ENCODE measurements at places on chromosomes 11 and 22.

GRCh38 chr11:69566001-69566400 lies 75.0 kb upstream of the CCND1 start:
- no peaks in the 10 kb centered on the region for H3K36me3 ChIP-seq
- no peaks in the 10 kb centered on the region for H3K27me3 ChIP-seq
- DNase-seq = no peak
- no peak overlapping the region for H3K4me3 ChIP-seq
- H3K4me1 ChIP-seq = no peaks in the 10 kb centered on the region
- H3K27ac ChIP-seq = no peak overlapping the region

DNA sequence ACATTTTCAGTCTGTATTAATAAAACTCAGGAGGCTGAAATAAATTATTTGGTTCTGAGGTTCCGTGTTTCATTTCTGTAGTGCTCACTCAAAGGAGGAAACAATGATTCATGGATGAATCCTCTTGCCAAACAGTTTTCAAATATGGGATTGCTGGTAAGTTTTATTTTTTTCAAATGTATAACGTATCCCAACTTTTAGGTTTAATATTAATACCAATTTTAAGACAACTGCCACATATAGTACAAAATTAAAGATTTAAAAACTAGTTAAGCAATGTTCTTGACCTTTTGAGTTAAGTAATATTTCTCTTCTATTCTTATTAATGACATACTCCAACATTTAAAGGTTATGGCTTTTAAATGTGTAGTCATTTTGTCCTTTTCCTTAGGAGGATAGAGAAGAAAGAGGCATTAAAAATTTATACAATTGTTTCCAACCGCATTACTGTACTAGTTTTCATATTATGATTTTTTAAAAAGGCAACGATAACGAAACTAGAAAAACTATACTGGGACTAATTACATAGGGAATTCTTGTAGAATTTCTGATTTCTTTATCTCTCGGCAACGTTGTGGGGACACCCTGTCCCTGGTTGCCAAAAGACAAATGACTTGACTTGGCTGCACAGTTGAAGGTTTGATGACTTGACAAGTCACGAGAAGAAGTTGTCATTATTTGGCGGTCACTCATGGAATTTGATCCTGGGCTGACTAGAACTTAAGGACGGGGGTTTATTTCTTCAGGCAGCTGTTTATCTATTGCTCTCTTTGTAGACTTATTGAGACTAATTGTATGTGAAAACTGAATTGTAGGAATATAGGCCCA lies 69.1 kb upstream of the ADSL start:
- peaks cover 11% of the 10 kb centered on the region for H3K4me1 ChIP-seq
- no peak for DNase-seq
- H3K36me3 ChIP-seq = peaks cover 36% of the 10 kb centered on the region
- H3K4me3 ChIP-seq = peak overlapping the region; percentile 68

GRCh38 chr11:79471071-79471844 lies 30.4 kb upstream of the TENM4 start:
- no peak overlapping the region for H3K27ac ChIP-seq
- no peaks in the 10 kb centered on the region for H3K36me3 ChIP-seq
- H3K27me3 ChIP-seq = no peaks in the 10 kb centered on the region
- no peaks in the 10 kb centered on the region for H3K4me1 ChIP-seq
- no peak overlapping the region for H3K4me3 ChIP-seq

DNA sequence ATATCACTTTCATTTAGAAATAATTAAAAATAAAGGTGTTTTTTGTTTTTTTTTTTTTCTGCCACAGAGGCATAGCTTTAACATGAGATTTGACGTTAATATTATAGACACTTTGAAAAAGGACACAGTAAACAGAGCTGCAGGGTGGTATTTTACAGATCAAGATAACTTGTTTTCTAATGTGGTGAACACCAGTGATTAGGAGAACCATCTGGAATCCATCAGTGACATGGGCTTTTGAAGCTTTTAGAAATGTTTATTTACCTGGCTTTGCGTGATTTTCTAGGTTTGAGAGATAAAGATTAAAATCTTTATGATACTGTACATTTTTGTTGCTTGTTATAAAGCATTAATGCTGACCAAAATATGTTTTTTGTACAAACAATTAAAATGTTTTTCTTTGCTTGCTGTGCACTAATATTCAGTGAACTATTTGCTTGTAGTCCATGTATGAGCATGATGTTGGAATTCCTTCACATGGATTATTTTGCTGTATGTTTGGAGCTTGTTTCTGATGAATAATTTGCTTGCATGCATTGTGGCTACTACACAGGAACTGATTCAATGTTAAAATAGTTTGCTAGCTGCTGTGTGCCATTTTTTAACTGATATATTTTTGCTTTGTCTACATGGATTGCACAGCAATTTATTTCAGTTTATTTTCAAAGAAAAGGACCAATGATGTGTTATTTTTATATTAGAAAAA lies 352.1 kb upstream of the NARS2 start:
- H3K36me3 ChIP-seq = no peaks in the 10 kb centered on the region
- H3K4me3 ChIP-seq = no peak overlapping the region
- no peaks in the 10 kb centered on the region for H3K27me3 ChIP-seq
- H3K4me1 ChIP-seq = no peaks in the 10 kb centered on the region

DNA sequence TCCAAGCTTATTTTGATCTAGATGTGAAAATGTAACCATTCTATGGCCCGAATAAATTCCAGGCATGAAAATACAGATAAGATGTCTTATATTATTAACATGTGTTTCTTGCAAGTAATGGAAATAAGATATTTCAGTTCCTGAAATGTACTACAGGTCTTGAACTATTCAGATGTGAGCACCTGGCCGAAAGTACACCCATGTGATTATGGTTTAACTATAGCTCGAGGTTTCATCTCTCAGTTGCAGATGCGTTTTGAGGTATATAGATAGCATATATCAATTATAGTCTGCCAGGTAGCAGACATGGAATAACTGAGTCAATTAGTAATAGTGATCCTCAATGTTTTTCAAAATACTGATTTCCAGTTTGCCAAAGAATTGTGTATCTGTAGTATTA lies 68.3 kb downstream of the DDIAS start:
- no peak overlapping the region for H3K4me3 ChIP-seq
- DNase-seq = no peak
- no peak overlapping the region for H3K27ac ChIP-seq
- H3K27me3 ChIP-seq = no peaks in the 10 kb centered on the region
- no peaks in the 10 kb centered on the region for H3K4me1 ChIP-seq
- H3K36me3 ChIP-seq = no peaks in the 10 kb centered on the region

DNA sequence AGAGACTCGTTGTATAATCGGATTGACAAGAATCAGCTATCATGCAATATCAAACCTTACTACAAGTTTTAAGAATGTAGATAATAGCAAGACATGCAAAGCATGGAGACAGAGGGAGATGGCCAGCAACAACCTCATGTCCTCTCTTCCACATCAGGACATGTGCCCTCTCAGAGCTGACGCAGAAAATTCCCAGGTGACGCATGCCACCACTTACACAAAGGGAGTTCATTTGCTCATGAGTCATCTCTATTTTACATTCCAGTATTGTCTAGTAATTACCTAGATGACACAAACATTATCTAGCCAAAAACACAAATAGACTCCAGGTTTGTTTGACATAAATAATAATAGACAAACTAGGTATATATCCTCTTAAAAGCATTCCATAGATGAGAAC lies 38.1 kb upstream of the OPCML start:
- no peak overlapping the region for H3K4me3 ChIP-seq
- H3K27me3 ChIP-seq = no peaks in the 10 kb centered on the region
- H3K4me1 ChIP-seq = no peaks in the 10 kb centered on the region
- no peaks in the 10 kb centered on the region for H3K36me3 ChIP-seq

DNA sequence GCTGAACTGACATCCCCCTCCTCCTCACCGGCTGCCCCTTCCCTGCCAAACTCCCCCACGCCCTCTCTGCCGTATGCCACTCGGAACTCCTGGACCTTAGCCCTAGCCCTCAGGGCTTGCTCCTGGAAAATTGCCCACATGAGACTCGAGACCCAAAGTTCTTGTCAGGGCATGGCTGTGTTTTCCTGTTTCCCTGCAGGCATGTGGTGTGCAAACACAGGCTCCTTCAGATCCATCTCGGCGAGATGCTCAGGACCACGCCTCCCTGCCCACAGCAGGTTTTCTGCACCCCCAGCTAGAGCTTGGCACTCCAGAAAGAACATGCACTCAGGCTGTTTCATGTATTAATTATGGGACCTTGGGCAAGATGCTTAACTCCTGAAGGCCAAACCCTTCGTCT lies 1480.4 kb downstream of the BRD1 start:
- DNase-seq = peak; percentile 29
- H3K4me3 ChIP-seq = no peak overlapping the region
- no peak overlapping the region for H3K27ac ChIP-seq
- peaks cover 2% of the 10 kb centered on the region for H3K36me3 ChIP-seq
- no peaks in the 10 kb centered on the region for H3K27me3 ChIP-seq

Data from kidney (tissue), 22 donors.